ENCODE measurements at places on chromosomes 7 and 10.

DNA sequence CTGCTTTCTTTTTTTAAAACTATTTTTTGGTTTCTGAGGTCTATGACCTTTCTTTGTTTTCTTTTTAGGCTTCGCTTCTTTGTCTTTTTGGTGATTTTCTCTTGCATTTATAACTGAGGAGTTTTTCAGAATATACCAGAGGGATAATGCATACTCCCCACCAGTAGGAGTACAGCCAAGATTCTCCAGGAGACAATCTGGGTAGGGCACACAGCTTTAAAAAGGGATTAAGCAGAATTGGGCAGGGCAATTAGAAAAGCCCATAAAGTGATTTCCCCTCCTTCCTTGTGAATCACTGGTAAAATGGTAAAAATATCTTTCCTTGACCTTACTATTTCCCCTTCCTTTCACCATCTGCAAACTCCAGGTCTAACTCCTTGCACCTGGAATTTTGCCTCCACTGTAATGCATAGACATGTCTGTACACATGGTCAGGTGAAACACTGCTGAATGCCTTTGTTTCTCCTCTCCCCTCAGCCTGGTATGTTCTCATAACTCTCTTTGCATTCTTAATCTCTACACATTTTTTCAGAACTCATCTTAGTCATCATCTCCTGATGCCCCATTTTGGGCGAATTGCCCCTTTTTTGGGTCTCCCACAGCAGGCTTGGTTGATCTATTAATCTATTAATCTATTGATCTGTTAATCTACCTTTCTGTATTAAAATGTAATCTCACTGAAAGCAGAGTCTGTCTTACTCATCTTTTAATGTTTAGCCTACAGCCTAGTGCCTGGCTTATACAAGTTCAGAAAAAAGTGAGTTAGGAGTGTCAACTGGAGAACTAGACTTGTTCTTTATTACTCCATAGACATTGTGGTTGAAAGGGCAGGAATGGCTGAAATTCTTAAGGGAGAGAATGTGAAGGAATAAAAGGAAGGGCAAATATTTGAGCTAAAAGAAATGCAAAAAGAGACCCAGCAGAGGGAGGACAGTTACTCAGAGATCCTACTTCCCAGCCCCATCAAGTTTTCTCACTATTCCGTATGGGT is 64.6 kb downstream of the MDFIC start:
- DNase-seq = no peak

- DNase-seq = no peak
These were observed 117.8 kb upstream of the MYO3A start for GRCh38 chr10:25815999-25816768.

DNA sequence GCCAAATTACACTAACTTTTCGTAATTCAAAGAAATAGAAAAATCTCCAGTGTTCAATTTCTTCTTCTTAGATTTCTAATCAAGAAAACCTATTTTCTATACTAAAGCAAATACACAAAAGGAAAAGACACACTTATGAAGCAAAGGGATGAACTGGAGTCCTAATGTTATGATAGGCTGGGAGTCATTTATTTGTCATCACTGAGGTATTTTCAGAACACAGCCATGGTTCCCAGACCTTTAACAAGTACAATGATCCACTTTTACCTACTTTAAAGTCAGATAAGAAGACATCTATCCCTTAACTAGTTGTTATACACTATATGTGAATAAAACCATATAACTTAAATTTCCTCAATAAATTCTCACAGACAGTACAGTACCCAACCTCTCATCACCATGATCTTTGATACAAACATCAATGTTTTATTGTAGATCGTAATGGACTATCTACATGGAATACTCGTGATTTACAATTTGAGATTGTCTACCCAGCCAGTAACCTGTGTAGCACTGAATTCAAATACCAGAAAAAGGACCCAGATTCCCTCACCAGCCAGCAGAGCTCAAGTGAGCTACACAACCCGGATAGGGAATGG is 12.5 kb downstream of the ASNS start:
- no peak for DNase-seq

DNA sequence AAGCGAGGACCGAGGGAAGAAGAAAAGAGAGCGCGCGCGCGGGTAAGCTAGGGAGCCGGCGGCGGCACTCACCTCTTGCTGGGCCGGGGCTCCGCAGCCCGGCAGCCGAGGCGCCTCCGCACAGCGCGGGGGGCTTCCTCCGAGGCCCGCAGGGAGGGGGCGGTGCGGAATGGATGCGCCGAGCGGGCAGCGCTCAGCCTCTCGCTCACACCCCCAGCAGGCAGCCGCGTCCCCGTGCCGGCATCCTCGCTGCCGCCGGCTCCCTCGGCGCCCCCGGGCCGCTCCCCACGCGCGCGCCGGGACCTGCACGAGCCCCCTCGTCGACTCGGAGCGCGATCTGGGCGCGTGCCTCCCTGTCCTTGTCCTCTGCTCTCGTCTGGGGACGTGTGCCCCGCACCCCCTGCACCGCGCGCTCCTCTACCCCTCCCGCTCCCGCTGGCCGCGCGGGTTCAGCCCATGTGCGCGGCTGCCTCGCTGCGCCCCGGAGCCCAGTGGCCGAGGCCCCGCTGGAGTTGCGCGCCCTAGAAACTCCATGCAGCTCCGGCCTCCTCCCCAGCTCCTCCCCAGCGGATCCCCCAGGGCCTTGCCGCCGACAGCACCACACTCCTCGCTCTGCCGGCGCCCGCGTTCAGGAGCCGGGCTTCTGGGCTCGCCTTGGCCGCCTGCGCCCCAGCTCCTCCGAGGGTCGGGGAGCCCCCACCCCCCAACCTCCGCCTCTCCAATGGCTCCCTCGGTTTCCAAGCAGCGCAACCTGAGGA is 75.3 kb downstream of the CALN1 start:
- no peak for DNase-seq

- peak; percentile 32 for DNase-seq
These were observed 97.6 kb downstream of the PRPF18 start for GRCh38 chr10:13684252-13684791.

- no peak for DNase-seq
These were observed 42.8 kb downstream of the GRB10 start for GRCh38 chr7:50739744-50740435.

DNA sequence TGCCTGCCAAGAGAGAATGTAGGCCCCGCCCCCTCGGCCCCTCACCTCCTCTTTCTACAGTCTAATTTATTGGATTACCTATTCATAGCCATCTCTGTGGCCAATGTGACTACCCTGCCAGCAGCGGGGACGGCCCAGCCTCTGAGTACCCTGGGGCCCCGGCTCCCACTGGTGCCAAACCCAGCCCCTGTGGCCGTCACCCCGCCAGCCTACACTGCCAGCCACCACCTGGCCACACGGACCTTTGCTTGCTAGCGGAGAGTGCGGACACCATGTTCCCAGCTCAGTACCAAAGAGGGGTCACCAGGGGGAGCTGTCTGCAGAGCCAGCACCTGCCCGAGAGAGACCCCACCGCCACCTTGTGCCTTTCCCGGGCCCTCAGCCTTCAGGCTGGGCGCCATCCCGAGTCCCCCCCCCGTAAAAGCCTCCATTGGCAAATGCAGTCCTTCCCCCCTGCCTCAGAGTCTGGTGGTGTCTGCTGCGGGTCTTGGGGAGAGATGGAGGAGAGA is 511.1 kb downstream of the ZNF37A start:
- DNase-seq = no peak

DNA sequence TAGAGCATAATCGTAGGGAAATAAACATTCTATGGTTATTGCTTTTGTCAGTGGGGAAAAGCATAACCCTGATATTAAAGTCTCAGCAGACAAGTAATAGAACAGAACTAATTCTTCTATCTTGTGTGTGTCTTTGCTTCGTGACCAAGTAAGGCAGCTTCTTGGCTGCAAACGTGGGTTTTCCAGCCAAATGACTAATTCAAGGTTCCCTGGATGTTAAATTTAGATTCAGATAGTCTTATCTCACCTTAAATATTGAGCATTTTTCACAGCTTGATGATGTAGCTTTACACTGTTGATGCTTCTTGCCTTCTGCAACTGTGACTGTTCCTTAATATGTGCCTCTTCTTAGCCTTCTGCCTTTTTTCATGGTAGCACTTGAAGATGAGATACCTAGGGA is 113.0 kb downstream of the EXOC4 start:
- no peak for DNase-seq

DNA sequence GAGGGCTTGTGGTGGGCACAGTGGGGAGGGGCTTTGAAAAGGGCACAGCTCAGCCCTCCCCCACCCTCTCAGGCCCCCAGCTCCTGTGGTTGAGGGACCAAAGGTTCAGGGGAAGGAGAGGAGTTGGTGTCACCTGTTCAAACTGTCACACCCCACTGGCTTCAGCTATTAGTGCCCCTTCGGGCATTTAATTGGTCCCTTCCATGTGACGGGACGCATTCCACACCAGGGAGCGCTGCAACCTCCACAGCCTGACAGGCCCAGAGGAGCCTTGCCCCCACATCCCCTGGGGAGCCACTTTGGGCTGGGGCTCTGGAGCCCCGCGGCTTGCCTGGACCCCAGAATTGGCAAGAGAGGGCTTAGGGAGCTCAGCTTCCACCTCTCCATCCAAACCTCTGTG is 75.7 kb downstream of the C10orf105 start:
- no peak for DNase-seq

- DNase-seq = no peak
These were observed 26.0 kb downstream of the PPP1R9A start for GRCh38 chr7:94933256-94933990.

DNA sequence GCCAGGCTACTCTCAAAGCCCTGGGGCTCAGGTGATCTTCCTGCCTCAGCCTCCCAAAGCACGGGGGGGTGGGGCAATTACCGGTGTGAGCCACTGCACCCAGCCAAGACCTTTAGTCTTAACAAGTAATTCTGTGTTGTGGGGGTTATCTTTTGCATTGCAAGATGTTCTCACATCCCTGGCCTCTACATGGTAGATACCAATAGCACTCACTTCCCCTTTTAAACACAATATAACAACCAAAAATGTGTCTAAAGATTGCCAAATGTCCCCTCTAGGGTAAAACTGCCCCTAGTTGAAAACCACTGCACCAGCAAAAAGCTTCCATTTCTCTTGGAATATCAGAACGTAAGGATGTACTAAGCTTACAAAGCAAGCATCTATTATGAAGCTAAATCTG is 225.0 kb downstream of the CTNNA3 start:
- no peak for DNase-seq

- no peak for DNase-seq
These were observed 201.2 kb downstream of the LHFPL3 start for GRCh38 chr7:104529567-104529966.

- no peak for DNase-seq
These were observed 316.7 kb upstream of the TPK1 start for GRCh38 chr7:145152589-145152988.

- no peak for DNase-seq
These were observed 98.8 kb downstream of the COBL start for GRCh38 chr7:51217804-51218203.

DNA sequence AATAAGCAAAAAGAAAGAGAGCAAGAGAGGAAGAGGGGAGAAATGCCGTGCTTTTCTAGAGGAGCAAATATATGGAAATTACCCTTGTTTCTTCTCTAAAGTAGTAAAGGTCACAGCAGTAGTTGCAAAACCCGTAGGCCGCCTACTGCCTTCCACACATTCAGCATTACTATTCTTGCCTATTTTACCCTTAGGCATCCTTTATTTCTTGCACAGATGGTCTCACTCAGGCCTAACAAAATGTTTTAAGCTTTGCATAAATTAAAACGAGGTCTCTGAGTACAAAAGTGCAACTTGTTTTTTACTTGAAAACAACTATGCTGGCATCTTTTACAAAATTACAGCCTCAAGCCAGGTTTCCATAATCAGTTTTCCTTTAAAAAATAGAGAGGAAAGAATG is 644.6 kb downstream of the AUTS2 start:
- DNase-seq = no peak

DNA sequence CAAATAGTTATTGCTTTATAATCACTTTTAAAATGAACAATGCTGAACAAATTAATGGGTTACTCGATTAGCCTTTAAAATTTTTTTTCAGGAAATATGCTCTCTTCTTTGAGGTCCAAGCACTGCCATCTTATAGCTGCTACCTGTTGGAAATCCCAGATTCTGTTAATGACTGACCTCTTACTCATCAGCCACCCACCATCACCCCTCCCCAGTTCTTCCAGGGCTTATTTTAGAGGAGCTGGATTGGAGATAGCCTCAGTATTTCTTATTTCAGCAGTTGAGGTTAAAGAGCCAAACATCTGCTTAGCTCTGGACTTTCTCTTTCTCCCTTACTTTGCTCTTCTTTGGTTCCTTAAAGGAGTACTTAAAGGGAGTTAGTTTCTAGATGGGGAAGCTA is 420.0 kb downstream of the EXOC4 start:
- DNase-seq = no peak

DNA sequence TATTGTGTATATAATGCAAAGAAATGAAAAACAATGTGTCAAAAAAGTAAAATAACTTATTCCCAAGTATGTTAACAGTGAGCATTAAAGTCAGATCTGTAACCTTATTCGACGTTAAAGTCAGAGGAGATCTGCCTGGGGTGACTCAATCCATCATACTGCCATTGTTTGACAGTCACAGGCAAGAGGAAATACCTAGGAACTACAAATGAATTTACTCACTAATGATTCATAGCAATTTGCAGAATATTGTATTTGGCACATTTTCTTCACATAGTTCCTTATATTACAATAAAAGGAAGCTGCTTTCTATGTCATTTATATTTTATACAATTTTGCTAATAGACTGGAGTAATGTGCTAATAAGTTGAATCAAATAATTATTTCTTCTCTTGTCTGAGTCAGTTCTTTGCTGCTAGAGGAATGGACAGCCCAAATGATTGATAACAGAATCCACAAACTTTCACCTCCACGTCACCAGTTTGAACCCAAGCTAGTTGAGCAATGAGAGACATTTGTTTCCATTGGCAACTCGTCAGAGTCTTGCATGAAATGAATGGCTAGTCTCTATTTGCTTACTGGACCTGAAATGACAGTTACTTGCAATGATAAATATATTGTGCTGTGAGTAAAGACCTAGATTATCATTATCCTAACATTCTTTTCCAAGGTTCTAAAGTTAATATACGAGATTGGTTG is 48.5 kb upstream of the TMEM106B start:
- DNase-seq = no peak

DNA sequence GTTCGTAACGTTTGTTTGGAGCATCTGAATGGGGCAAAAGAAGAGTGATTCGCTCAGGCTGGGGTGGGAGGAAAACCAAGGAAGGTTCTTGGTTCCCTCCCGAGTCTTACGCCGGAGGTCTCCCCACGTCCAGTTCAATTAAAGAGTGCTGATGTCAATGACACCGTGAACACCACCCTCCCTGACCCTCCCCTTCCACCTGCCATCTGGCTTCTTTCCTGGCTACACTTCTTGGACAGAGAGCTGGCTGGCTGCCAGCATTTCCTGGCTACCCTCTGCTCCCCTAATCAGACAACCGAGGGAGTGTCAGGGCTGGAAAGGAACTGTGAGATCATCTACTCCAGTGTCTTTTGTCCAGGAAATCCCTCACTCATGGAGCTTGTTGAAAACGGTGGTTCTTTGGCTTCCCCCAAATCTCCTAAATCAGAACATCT is 24.1 kb upstream of the FFAR4 start:
- no peak for DNase-seq
